Suppressor macrophage (primary cell): ENCODE measurements at places on chromosomes 5 and 9.
A peak's percentile ranks its signal among the peaks of the same experiment; 100 is the strongest.

DNA sequence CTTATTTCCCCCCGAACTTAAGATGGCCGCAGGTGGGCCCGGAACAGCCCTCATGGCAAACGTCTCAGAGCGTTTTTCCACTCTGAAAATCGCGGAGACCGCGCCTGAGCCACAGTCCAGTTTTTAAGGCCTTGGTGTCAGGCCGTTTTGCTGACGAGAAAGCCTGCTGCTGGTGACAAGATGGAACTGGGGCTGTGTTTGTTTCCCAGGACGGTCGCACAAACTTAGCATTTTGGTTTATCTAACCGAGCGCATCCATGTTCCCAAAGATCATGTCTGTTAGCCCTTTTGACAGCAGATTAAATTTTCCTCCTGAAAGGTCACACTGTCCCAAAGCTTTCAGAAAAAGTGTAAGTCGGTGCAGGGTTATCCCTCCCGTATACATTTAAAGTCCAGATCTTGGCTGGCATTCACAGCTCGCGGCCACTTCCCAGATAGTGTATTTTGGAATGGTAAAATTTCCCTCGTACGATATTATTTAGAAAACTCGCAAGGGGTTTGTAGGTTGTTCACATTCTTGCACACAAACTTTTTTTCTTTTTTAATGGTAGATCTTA, 812 bp downstream of the SREK1 start:
- no peak for DNase-seq

DNA sequence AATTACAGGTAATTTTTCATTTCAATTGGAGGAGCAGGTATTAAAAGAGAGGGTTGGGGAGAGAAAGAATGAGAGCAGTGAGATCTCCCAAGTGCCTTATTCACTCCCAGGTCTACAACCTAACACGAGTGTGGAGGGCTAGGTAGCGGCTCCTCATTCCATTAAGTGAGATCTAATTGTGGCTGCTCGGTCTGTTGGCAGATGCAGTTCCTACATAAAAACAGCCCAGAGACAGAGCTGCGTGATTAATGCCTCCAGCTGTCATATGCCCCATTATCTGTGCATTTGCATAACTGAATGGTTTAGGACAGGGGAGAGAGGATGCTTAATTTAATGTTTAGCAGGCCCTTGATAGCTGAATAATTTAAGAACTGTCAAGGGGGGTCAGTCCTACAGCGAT, 100.5 kb downstream of the PSAT1 start:
- no peak for DNase-seq

DNA sequence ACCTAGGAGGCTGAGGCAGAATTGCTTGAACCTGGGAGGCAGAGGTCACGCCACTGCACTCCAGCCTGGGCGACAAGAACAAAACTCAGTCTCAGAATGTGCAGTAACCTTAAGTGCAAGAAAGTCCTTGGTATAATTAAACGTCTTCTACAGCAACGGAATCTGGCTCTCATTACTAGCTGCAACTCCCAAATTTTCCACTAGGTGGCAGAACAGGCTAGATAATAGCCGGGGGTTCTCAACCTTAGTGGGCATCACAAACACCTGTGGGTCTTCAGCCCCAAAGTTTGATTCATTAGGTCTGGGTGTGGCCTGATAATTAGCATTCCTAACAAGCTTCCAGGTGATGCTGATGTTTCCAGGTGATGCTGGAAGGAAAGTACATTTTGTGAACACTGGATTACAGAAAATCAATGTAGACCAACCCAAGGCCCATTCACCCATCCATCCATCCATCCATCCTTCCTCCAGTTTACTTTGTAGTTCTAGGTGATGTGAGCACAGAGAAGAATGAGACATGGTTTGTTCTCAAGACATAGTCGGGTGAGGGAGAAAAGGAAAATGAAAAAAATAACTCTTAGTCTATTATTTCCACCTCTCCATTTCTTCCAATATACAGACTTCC, 37.3 kb downstream of the FBXW2 start:
- peak; percentile 69 for DNase-seq

DNA sequence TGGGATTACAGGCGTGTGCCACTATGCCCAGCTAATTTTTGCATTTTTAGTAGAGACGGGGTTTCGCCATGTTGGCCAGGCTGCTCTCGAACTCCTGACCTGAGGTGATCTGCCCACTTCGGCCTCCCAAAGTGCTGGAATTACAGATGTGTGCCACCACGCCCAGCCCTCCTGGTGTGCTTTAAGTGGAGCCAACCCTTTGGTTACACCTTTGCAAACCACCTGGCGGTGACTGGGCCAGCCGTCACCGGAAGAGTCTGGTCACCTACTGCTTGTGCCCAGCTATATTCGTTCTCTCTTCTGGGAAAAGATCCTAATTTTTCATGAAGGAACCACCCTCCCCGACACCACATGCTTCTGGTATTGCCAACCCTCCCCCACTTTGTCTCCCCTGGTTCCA, 35.9 kb downstream of the COL23A1 start:
- no peak for DNase-seq

GRCh38 chr9:72361217-72361616, 3.8 kb downstream of the ZFAND5 start:
- DNase-seq = no peak

GRCh38 chr5:59577485-59577884, 316.0 kb downstream of the PDE4D start:
- DNase-seq = no peak

DNA sequence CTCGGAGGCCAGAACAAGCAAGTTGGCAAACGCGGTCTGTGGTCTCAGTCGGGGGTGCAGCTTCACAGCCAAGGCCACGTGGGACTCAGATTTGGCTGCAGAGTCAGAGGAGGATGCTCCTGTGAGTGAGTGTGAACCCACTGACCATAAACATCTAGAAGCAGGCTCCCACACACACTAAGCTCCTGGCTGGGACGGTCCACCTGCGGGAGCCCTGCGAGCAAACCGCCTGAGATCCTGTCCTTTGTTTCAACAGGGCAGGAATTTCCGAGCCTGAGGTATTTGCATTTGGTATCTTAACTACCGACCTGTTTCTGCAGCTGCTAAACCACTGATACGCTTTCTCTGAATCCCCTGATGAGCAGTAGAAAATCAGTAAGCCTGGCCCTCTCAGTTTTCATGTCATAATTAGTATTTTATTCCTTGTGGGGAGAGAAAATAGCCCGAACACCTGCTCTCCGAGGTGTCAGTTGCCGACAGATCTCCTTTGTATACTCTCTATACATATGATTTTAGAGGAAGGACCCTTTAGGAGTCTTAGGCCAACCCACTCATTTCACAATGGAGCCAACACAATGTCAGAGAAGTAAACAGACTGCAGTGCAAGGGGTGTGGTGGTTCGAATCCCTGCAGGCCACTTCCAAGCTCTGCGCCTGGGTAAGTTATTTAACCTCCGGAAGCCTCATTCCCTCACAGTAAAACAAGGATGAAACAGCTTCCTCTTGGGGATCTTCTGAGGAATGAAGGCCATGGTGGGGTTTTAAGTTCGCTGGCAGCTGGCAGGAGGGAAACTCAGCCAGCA, 40.9 kb upstream of the PWWP2A start:
- no peak for DNase-seq

GRCh38 chr9:98172604-98173003, 19.8 kb downstream of the CORO2A start:
- no peak for DNase-seq

GRCh38 chr9:78694974-78695373, 398.0 kb downstream of the PSAT1 start:
- DNase-seq = no peak
